ENCODE measurements at places on chromosomes 4 and X. TPM values are rescaled to one million over a fixed set of nuclear protein-coding genes. Genes with fewer than 3 reads are reported as not detected.

DNA sequence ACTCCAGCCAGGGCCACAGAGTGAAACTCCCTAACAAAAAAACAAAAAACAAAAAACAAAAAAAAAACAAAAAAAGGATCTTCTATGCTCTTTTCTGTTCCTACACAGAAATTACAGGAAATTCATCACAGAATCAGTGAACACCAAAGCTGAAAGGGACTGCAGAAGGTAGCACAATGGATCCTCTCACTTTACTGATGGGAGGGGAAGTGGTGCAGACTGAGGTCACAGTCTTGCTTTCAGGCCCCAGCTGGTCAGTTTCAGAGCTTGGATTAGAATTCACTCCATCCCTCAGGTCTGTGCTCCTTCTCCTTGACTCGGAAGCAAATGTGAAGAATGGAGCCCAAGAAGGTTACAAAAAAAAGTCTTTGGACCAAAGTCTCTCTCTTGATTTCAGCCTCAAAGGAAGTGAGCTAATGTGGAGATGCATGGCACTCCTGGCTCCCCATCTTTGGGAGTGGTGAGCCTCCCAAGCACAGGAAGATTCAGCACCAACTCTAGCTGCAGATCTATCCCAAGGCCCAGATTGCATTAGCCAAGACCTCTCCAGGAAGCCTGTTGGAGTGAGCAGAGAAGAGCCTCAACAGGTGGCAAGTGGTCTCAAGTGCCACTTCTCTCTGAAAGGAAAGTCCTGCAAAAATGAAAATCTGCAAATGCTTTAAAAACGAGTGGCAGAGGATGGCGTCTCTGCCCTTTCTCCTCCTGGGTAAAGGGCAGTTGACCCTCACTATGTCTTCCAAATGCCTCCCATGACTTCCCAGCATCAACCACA is 176.0 kb downstream of the MAML3 start:
- no peak overlapping the region for H3K27ac ChIP-seq
- no peaks in the 10 kb centered on the region for H3K36me3 ChIP-seq
- DNase-seq = no peak
- H3K4me1 ChIP-seq = peaks cover 9% of the 10 kb centered on the region

Gene LRCH2
- 0.44 TPM for total RNA-seq

Gene ERVMER34-1
- 6.2 TPM for total RNA-seq

DNA sequence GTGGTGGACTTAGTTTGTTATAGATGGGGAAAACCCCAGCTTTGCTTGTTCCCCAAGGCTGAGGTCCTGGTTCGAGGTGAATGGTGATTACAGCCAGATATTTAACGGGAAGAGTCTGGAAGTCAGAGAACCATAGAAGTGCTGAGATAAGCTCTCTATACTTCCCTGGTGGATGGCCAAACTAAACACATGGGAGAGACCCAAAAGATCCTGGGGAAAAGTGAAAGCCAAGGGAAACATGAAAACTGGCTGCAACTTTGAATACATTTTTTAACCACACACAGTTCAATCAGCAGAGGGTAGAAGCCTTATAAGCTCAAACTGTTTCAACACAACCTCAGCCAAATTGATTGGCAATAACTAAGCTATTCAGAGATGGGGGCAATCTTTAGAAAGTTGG is 29.3 kb upstream of the SRPX start:
- no peak overlapping the region for H3K27ac ChIP-seq
- H3K4me3 ChIP-seq = no peak overlapping the region
- H3K4me1 ChIP-seq = no peaks in the 10 kb centered on the region
- peaks cover 85% of the 10 kb centered on the region for H3K27me3 ChIP-seq

Gene BST1
- total RNA-seq = 0.93 TPM

- H3K4me1 ChIP-seq = peaks cover 22% of the 10 kb centered on the region
- H3K27ac ChIP-seq = peak overlapping the region; percentile 98
- H3K4me3 ChIP-seq = no peak overlapping the region
- H3K36me3 ChIP-seq = peaks cover 7% of the 10 kb centered on the region
- H3K27me3 ChIP-seq = no peaks in the 10 kb centered on the region
These were observed 1.2 kb upstream of the PLAC8 start for GRCh38 chr4:83115656-83116285.

Gene CAPN6
- 0.37 TPM for total RNA-seq

Gene APLN
- total RNA-seq = not detected

DNA sequence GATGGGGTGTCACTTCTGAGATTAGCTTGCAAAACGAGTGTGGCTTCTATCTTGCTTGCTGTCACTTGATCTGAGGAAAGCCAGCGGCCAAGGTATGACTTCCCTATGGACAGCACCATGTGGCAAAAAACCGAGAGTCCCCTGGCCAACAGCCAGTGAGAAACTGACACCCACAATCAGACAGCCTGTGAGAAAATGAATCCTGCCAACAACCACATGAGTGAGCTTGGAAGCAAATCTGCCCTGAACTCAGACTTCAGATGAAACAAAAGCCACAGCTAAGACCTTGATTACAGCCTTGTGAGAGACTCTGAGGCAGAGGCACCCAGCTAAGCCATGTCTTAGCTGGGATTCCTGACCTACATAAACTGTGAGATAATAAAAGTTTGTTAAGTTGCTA is 45.5 kb downstream of the PPP1R2C start:
- DNase-seq = peak; percentile 65
- no peaks in the 10 kb centered on the region for H3K4me1 ChIP-seq
- H3K27me3 ChIP-seq = peaks cover 7% of the 10 kb centered on the region
- no peak overlapping the region for H3K27ac ChIP-seq
- H3K4me3 ChIP-seq = no peak overlapping the region

- peak; percentile 31 for DNase-seq
- H3K27me3 ChIP-seq = peaks cover 56% of the 10 kb centered on the region
- H3K4me1 ChIP-seq = no peaks in the 10 kb centered on the region
- H3K4me3 ChIP-seq = no peak overlapping the region
- no peaks in the 10 kb centered on the region for H3K36me3 ChIP-seq
These were observed 48.3 kb upstream of the NAP1L2 start for GRCh38 chrX:73262991-73263390.

- H3K27ac ChIP-seq = peak overlapping the region; percentile 2
- peak overlapping the region; percentile 89 for H3K4me3 ChIP-seq
- peaks cover 19% of the 10 kb centered on the region for H3K4me1 ChIP-seq
- DNase-seq = peak; percentile 8
These were observed 773 bp downstream of the SNCA start for GRCh38 chr4:89836031-89836745.

Gene PAGE1
- total RNA-seq = not detected

Gene AMELX
- total RNA-seq = not detected

- peaks cover 33% of the 10 kb centered on the region for H3K4me1 ChIP-seq
- no peak for DNase-seq
These were observed 236.7 kb upstream of the JADE1 start for GRCh38 chr4:128572778-128573241.

- H3K27ac ChIP-seq = no peak overlapping the region
- no peak for DNase-seq
- H3K4me1 ChIP-seq = no peaks in the 10 kb centered on the region
- no peaks in the 10 kb centered on the region for H3K27me3 ChIP-seq
- H3K4me3 ChIP-seq = no peak overlapping the region
- no peaks in the 10 kb centered on the region for H3K36me3 ChIP-seq
These were observed 406.6 kb downstream of the PCDH10 start for GRCh38 chr4:133555671-133556070.

DNA sequence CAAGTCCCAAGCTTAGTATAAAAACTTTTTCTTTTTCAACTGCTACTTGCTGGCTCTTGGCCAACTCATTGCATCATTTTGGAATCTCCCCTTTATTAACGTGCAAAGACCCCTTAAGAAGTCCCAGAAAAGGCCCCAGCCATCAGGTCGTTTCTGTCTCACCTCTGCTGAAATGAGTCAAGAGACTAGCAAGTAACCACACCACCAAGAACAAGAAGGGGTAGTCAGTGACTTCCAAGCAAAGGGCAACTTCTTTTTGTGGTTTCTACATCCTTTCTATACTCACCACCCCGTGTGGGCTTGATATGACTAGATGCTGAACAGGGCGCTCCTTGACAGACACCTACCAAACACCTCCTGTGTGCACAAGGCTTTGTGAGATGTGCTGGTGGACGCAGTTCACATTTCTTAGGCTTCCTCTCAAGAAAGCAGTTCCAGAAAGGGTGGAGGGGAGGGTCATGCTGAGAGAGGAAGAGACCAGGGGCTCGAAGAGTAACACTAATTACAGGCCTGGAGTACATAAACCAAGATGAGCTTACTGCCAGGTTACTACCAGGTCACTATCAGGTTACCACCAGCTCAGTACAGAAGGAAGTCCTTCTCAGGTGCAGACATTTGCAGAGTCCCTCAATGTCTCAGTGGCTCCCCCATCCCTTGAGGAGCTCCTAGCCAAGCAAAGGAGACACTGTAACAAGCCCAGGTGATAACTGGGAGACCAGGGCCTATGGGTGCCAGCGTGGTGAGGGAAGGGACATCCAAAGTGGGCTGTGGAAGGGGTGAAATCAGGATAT is 19.3 kb downstream of the JAKMIP1 start:
- DNase-seq = no peak
- H3K27me3 ChIP-seq = no peaks in the 10 kb centered on the region
- H3K27ac ChIP-seq = no peak overlapping the region
- H3K4me1 ChIP-seq = no peaks in the 10 kb centered on the region
- peaks cover 6% of the 10 kb centered on the region for H3K36me3 ChIP-seq

DNA sequence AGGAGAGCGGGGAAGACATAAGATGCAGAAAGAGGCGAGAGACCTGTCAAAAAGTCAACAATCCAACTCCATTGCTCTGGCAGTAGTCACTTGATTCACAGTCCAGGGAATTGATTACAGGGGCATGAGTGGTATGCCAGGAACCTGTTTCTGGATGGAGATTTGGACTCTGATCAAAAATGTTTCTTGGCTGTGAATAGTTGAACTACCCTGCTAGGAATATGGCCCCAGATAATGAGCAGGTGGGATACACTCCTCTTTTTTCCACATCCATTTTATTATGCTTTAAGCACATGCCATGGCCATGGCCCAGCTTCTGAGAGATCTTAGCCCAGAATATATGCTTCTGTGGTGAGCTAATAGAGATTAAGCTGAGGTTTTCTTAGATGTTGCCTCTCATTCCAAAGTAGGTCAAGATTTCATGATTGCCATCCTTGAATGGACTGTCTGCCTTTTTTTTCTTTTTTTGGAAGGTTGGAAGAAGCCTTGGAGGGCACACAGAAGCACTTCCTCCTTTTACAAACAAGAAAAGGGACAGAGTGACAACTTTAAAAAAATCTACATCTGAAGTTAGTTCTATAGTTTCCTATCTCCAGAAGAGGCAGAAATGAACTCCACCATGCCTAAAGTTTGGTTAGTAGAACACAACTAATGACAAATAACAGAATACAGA is 121.9 kb downstream of the KIT start:
- peaks cover 11% of the 10 kb centered on the region for H3K27me3 ChIP-seq
- H3K4me3 ChIP-seq = no peak overlapping the region
- H3K27ac ChIP-seq = no peak overlapping the region
- H3K36me3 ChIP-seq = no peaks in the 10 kb centered on the region

- H3K4me3 ChIP-seq = peak overlapping the region; percentile 82
- peaks cover 31% of the 10 kb centered on the region for H3K27me3 ChIP-seq
- DNase-seq = peak; percentile 13
- peak overlapping the region; percentile 88 for H3K27ac ChIP-seq
These were observed 763 bp downstream of the CASK start for GRCh38 chrX:41922431-41923151.

DNA sequence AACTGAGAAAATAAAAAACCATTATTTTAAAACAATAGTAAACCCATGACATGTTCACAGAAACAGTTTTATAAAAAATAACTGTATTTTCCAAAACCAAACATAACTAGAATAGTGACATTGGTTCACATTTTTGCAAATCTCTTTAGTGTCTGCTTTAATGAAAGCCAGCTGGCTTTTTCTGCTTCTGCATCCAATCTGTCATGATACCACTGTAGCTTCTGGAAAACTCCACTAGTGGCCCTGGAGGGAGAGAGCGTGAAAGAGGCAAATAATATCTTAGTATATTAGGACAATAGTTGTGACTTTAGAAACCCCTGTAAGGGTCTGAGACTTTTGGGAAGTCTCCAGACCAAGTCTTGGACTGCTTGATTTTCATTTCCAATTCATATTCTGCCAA is 31.1 kb downstream of the FGFBP1 start:
- H3K4me1 ChIP-seq = peaks cover 13% of the 10 kb centered on the region
- H3K4me3 ChIP-seq = no peak overlapping the region
- H3K27ac ChIP-seq = peak overlapping the region; percentile 33
- no peaks in the 10 kb centered on the region for H3K27me3 ChIP-seq

Gene UGT2B17
- total RNA-seq = not detected

Gene AVPR2
- not detected for total RNA-seq

Gene TACR3
- total RNA-seq = not detected

- peaks cover 52% of the 10 kb centered on the region for H3K27me3 ChIP-seq
- H3K27ac ChIP-seq = no peak overlapping the region
- no peaks in the 10 kb centered on the region for H3K4me1 ChIP-seq
- no peak overlapping the region for H3K4me3 ChIP-seq
These were observed 32.7 kb upstream of the PROM1 start for GRCh38 chr4:16116493-16116990.

- no peak for DNase-seq
- peaks cover 32% of the 10 kb centered on the region for H3K4me1 ChIP-seq
- H3K4me3 ChIP-seq = no peak overlapping the region
- no peak overlapping the region for H3K27ac ChIP-seq
These were observed 10.0 kb downstream of the SLC2A9 start for GRCh38 chr4:10011277-10011676.

DNA sequence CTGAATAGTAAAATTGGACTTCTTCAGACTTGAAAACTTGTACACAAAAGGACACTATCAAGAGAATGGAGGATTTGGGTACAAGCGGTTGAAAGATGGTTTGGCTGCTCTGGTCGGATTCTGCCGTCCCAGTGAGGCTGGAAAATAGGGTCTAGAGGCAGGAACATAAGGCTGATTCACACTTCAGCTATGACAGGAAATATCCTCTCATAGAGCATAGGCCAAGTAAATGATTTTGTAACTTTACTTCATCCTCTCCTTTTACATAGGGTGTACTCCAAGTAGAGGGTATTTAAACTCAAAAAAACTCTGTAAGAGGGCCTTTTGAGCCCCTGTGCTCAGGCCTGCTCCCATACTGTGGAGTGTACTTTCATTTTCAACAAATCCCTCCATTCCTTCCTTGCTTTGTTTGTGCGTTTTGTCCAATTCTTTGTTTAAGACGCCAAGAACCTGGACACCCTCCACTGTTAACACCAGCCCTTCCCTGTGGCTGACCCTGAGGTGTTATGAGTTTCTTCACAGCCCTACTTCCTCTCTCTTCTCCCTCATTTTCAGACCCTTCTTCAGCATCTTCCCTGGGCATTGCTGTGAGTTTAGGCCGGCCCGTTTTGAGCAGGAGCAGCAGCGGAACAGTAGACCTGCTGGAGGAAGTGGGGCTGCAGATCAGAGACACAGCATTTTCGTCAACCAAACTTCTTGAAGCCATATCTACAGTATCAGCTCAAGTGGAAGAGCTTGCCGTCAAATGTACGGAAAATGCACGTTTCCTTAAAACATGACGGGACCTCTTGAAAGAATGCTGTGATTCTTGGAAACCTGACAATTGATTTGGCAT is 7.2 kb downstream of the PGAM4 start:
- DNase-seq = no peak
- H3K27ac ChIP-seq = no peak overlapping the region
- H3K36me3 ChIP-seq = no peaks in the 10 kb centered on the region
- H3K4me1 ChIP-seq = no peaks in the 10 kb centered on the region

DNA sequence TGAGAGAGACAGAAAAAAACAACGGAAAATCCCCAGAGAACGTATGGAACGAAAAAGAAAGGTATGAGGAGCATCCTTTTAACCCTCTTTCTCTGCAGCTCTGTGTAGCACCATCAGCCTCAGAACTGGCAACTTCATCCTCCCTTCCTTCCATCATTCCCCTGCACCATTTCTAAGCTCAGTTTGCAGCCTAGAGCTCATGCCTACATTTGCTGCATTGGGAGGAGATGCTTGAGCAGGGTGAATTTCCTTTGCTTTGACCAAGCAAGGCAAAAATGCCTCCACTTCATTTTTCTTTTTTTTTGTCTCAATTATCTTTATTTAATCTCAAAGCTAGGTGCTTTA is 67.9 kb downstream of the ANK2 start:
- H3K4me3 ChIP-seq = no peak overlapping the region
- no peak for DNase-seq
- no peaks in the 10 kb centered on the region for H3K36me3 ChIP-seq
- H3K27me3 ChIP-seq = no peaks in the 10 kb centered on the region
- H3K27ac ChIP-seq = no peak overlapping the region

Gene ASMT
- total RNA-seq = not detected

Measured in MCF 10A (cell line).